Sigmoid colon (tissue), 7 donors: ENCODE measurements at places on chromosomes 2 and 18. TPM values are rescaled to one million over a fixed set of nuclear protein-coding genes. Genes with fewer than 3 reads are reported as not detected.
A peak's percentile ranks its signal among the peaks of the same experiment; 100 is the strongest.

TBR1 gene
- polyA plus RNA-seq = not detected

DNA sequence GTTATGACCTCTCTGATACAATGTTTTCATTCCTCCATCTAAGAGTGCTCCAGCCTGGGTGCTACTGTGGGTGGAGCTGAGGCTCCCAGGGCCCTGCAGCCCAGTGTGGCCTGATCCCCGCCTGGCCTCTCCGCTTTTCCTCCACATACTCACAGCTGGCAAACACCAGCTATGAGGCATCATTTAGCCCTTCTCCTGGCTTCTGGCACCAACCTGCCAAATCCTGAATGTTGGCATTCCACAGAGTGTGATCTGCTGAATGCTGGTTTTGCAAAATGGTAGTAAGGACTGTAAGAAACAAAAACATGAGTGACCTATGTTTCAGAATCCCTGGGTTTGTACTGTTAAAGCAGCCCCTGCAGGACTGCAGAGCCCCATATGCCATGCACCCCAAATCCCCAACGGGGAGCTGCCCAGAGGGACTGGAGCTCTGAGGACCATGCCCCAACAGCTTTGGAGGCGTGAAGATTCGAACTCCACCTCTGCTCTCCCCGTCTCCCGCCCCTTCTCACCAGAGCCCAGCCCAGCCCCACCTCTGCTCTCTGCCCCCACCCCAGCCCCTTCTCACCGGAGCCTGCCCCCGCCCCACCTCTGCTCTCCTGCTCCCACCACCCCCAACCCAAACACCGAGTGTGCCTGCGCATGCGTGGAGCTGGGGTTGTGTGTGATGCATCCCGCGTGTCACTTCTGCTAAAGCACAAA lies 4.2 kb downstream of the SLC66A2 start:
- DNase-seq = peak; percentile 48

DNA sequence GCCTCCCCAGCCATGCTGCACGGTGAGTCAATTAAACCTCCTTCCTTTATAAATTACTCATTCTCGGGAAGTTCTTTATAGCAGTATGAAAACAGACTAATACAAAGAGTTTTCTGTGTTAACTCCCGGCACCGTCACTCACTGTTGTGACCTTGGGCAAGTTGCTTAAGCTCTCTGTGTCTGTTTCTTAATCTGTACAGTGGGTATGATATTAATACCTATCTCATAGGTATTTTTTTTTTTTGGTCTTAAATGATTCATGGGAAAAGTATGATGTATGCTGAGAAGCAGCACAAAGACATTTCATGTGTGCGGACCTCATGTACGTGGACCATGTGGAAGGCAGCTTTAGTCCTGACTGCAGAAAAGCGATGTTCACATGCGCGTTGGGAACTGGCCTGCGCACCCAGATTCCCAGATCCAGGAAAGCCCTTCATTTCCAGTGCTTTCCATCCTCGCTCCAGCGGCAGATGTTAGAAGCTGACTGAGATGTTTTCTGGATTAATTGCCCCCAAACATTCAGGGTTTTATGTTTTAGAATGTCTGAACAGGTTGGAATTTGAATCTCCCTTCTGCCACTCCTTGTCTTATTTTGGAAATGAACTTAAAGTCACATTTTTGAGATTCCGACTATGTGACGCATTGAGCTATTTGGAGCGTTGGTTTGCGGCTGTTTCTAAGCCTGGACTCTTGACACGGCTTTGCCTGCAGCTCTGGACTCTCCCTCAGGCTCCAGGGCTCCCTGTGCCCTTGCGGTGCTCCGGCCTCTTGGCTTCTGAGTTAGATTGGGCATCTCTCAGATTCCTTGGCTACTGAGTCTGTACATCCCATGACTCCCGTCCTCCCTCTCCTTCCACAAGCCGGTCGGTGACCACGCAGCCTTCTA lies 61.4 kb downstream of the SLC4A3 start:
- no peak for DNase-seq

DNA sequence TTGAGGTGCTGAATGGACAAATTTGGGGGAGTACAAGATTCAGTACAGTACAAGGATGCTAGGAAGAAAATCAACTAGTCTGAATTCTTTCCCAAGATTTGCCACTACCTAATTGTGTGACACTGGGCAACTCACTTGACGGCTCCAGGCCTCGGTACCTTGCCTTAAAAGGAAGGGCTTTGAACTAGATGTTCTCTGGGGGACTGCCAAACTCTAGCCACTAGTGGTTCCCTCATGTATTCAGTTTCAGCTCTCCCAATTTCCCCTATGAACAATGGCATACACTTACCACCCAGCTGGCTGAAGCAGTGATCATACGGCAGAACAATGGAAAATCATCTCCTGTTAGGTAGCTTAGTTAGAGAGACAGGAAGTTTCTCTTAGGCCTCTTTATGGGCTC lies 73.4 kb downstream of the VWC2L start:
- no peak for DNase-seq

DNA sequence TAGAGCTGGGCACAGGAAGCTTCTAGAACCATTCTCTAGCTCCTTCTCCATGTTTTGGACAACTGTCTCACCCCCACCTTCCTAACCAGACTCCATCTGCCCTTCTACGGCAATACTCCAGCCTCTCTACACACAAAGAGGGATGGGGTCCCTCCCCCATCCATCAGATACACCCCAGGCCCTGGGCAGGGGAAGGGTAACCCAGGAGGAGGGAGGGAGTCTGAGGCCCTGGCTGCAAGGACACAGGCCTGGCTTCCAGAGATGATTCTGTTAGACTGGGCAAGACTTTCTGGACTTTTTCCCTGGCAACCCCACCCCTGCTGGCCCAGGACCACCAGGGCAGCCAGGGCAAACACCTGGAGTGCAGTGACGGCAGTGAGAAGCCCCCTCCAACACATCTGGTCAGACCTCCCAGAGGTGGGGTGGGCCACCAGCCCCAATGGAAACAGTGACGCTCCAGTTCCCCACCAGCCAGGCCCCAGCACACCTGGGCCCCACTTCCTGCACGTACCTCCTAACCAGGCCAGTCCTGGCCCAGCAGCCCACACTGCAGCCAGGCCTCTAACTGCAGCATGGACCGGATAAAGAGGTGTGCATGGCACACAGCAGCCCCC lies 6.5 kb downstream of the CYP26B1 start:
- no peak for DNase-seq

DNA sequence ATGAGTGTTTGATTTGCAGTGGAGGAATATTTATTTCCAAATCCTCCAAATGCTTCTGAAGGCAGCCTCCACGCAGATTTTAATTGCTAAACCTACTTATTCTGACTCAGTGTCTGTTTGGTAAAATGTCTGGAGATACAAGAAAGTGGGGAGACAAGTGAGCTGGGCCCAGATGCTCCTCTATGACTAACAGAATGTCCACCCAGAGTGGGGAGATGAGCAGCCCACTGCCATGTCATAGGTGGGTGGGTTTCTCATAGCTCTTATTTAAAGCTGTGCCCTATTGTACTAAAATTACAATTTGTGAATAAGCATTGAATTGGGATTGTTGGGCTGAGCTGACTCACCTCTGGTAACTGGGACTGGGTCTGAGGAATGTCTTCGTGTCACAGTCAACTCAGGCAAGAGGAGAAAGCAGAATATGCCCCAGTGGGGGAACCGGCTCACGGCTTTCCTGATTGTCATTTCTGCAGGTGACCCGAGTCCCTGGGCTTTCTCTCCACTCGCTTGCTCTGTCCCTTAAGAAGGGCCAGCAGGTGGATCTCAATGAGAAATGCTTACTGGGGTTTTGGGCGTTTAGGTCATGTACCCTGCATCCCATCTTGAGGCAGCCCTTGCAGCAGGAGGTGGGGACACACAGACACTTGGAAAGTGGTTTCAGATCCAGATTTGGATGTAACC lies 116.3 kb upstream of the SPRED2 start:
- no peak for DNase-seq

GRCh38 chr2:44433895-44434294 lies 72.1 kb downstream of the CAMKMT start:
- DNase-seq = no peak

DNA sequence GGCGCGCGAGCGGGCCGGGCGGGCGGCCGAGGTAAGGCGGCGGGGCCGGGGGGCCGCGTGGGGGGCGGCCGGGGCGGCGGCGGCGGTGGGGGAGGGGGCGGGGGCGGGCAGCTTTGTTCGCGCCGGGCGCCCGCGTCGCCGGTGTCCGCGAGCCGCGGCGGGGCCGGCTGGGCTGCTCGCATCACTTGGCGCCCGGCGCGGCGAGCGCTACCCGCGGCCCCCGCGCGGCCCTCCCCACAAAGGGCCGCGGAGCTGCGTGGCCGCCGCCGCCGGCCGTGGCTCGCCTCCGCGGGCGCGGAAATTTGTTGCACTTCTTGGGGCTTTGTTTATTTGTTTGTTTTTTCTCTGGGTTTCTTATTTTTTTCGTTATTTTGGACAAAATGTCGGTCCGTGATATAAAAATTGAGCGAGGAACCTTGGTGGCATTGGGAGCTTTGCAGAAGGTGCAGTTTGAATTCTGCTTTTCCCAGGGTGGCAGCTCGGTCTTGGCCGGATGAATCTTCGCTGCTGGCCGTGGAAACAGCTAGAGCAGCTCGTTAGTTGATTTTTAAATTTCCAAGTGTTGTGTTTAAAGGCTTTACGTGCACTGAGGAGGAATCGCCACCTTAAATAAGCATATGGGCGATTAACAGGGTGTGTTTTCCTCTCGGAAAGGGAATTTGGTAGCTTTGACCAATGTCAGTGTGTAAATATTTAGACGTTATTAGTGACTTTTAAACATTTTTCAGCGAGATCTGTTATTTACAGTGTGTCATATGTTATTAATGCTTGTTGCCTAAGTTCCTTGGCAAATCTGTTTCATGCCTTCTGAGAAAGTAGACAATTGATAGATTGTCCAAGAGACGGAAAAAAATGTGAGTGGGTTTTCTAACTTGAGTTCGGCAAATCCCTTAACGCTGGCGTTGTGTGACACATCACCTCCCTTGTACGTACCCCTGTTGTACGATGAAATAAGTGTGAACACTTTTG lies 822 bp downstream of the UBE2E3 start:
- peak; percentile 59 for DNase-seq

DNA sequence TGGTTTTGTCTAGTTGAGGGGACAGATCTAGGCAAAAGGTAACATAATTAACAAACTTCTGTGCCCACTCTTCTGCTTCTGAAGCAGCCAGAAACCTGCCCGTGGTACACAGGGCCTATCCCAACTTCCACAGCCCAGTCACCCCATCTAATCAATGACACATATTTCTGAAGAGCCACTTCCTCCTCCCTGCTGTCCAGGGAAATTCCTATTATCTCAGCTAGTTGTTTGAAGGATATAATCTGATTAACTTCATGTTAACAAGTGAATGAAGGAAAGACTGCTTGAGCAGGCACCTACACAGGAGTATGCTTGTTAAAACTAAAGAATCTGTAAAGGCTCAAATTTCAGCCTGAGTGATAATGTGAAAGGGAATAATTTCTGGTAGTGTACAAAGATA lies 61.4 kb downstream of the CCDC148 start:
- no peak for DNase-seq

- DNase-seq = peak; percentile 65
These were observed 10.1 kb downstream of the HDAC4 start for GRCh38 chr2:239390546-239391285.

UGT1A4 gene
- 0.50 TPM for polyA plus RNA-seq

- no peak for DNase-seq
These were observed 545.0 kb upstream of the ZNF804A start for GRCh38 chr2:184053326-184053725.
